Tibial nerve (tissue), 4 donors: ENCODE measurements at places on chromosomes 3 and 15. TPM values are rescaled to one million over a fixed set of nuclear protein-coding genes. Genes with fewer than 3 reads are reported as not detected.

TUSC7 gene
- not detected for total RNA-seq

DGKG gene
- total RNA-seq: 2.4 TPM

CFAP91 gene
- total RNA-seq: 11.4 TPM

FBXL2 gene
- total RNA-seq: 17.7 TPM

NAA80 gene
- 18.6 TPM for total RNA-seq

SLC24A5 gene
- 0.84 TPM for total RNA-seq

KBTBD8 gene
- total RNA-seq: 0.20 TPM

MCTP2 gene
- 16.1 TPM for total RNA-seq

C3orf52 gene
- 6.6 TPM for total RNA-seq

DIS3L gene
- 44.8 TPM for total RNA-seq

ACP3 gene
- total RNA-seq: 5.0 TPM

CPA3 gene
- 0.60 TPM for total RNA-seq

KBTBD13 gene
- not detected for total RNA-seq

FGF12 gene
- total RNA-seq: 0.42 TPM

GRCh38 chr3:155308831-155309230, 15.3 kb upstream of the STRIT1 start:
- no peak for DNase-seq
- H3K4me3 ChIP-seq: no peak overlapping the region
- H3K27ac ChIP-seq: no peak overlapping the region

GRCh38 chr3:177357352-177358090, 160.2 kb upstream of the TBL1XR1 start:
- peaks cover 4% of the 10 kb centered on the region for H3K4me1 ChIP-seq
- no peak for DNase-seq
- peak overlapping the region; percentile 72 for H3K27ac ChIP-seq

DNA sequence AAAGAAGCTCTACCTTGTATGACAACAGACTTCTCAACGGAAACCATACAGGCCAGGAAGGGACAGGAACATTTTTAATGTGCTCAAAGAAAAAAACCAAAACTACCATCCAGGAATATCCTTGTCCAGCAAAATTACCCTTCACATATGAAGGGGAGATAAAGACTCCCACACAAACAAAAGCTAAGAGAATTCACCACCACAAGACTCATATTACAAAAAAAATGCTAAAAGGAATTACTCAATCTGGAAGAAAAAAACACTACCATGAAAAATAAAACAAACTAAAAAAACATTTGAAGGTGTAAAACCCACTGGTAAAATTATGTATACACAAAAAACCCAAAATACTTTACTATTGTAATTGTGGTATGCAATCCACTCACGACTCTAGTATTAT, 57.2 kb downstream of the DLG1 start:
- no peak overlapping the region for H3K4me3 ChIP-seq
- H3K4me1 ChIP-seq: no peaks in the 10 kb centered on the region
- DNase-seq: no peak
- H3K36me3 ChIP-seq: no peaks in the 10 kb centered on the region
- H3K27me3 ChIP-seq: no peaks in the 10 kb centered on the region

DNA sequence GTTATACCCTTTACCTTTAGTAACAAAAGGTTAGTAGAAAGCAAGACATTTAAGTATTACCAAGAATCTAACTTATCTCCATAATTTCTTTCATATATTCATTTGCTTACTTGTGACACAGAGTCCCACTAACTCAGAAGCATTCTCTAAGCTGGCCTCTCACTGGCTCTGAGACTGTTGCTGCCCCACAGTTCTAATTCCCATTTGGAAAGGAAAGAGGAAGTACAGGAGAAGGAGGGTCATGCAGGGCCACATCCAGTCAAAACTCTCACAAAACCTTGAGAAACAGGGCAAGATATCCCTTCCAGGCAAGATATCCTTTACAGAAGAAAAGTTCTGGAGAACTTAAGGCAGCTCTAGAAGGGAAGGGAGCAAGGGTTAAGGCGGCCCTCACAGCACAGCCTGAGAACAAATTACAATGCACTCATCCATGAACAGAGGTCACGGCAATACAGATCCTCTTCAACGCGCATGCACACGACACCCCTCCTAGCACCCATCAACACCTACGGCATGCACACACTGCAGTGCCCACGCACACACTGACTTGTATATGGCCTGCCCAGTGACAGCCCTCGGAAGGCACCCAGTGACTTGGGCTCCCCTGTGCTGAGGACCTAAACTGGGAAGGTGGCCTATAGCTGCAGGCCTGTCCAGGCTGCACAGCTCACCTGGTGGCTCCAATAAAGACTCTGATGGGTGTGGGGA, 13.0 kb upstream of the MYO5C start:
- H3K4me3 ChIP-seq: no peak overlapping the region
- no peaks in the 10 kb centered on the region for H3K27me3 ChIP-seq
- no peak overlapping the region for H3K27ac ChIP-seq
- H3K4me1 ChIP-seq: no peaks in the 10 kb centered on the region
- DNase-seq: no peak

DNA sequence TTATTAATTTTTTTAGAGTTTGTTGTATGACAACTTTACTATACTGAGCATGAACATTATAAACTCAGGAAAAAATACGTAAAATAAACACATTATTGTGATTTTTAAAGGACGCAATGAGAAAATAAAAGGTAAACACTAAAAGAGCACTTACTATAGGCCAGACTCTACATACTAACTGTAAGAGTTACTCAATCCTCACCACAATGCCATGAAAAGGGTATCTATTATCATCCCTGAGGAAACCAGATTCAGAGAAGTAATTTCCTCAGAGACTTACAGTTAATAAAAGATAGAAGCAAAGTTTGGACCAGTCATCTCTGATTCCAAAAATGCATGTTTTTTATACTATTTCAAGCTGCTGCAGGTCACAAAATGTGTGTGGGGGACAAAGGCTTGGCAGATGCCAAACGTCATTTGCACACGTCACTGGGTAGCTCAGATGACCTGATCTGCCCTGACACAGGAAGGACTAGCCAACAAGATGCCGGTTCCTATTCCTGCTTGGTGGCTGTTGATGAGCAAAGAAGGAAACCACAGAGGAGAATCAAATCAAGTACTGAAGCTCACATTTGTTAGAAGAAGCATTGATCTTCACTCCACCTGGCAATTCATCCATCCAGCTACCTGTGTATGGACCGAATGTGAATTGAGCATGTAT, 42.3 kb downstream of the KLHL6 start:
- H3K27ac ChIP-seq: no peak overlapping the region
- no peaks in the 10 kb centered on the region for H3K27me3 ChIP-seq
- no peaks in the 10 kb centered on the region for H3K36me3 ChIP-seq
- DNase-seq: no peak

GRCh38 chr3:128395500-128396162, 71.1 kb downstream of the DNAJB8 start:
- H3K27ac ChIP-seq: no peak overlapping the region
- H3K4me1 ChIP-seq: peaks cover 27% of the 10 kb centered on the region
- H3K27me3 ChIP-seq: no peaks in the 10 kb centered on the region
- DNase-seq: peak; percentile 43
- peaks cover 7% of the 10 kb centered on the region for H3K36me3 ChIP-seq
- no peak overlapping the region for H3K4me3 ChIP-seq

GRCh38 chr3:176037636-176038035, 1159.6 kb downstream of the TBL1XR1 start:
- no peaks in the 10 kb centered on the region for H3K27me3 ChIP-seq
- no peak overlapping the region for H3K4me3 ChIP-seq
- no peaks in the 10 kb centered on the region for H3K36me3 ChIP-seq
- no peak for DNase-seq

GRCh38 chr3:49471856-49472495, 1.9 kb downstream of the DAG1 start:
- peak overlapping the region; percentile 99 for H3K27ac ChIP-seq
- H3K4me3 ChIP-seq: peak overlapping the region; percentile 77
- H3K4me1 ChIP-seq: no peaks in the 10 kb centered on the region
- no peaks in the 10 kb centered on the region for H3K27me3 ChIP-seq
- DNase-seq: no peak

- H3K27me3 ChIP-seq: no peaks in the 10 kb centered on the region
- DNase-seq: no peak
- no peak overlapping the region for H3K4me3 ChIP-seq
- H3K4me1 ChIP-seq: peaks cover 51% of the 10 kb centered on the region
- H3K27ac ChIP-seq: no peak overlapping the region
Measured at GRCh38 chr15:58929891-58930416, 3.5 kb downstream of the SLTM start.

DNA sequence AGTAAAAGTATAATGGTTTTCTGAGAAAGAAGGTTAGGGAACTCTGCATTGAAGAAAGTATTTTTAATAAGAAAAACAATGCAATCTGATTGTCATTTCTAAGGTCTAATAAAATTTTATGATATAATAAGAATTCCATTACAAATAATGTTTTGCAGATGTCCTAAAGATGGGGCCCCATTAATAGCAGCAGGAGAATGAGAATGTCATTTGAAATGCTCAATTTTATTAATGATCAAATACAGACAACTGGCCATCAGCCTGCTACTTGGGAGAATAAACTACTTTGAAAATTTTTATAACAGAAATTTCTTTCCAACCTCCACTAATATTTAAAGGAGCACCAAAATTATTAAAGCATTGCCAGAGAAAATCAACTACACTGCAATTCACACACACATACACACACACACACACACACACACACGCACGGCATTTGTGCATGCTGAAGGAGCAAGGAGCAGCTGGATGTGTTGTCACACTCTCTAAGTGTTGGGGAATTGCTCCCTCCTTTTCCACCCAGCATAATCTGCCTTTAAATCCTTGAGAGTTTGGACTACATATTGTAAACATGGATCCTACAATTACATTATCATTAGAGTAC, 109.5 kb downstream of the THRB start:
- H3K27me3 ChIP-seq: no peaks in the 10 kb centered on the region
- no peak overlapping the region for H3K27ac ChIP-seq
- no peak overlapping the region for H3K4me3 ChIP-seq
- H3K4me1 ChIP-seq: no peaks in the 10 kb centered on the region

DNA sequence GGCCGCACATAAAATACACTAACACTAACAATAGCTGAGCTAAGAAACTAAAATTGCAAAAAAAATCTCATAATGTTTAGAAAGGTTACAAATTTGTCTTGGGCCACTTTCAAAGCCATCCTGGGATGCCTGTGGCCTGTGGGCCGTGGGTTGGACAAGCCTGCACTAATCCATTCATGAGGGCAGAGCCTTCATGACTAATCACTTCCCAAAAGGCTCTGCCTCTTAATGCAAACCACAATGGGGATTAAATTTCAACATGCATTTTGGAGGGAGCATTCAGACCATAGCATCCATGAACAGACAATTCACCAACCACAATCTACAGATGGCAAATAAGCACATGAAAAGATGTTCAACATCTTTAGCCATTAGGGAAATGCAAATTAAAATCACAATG, 128.2 kb downstream of the SUCLG2 start:
- DNase-seq: no peak
- H3K27ac ChIP-seq: no peak overlapping the region
- no peaks in the 10 kb centered on the region for H3K36me3 ChIP-seq
- H3K4me3 ChIP-seq: no peak overlapping the region
- no peaks in the 10 kb centered on the region for H3K27me3 ChIP-seq

- H3K4me3 ChIP-seq: no peak overlapping the region
- no peak overlapping the region for H3K27ac ChIP-seq
- no peak for DNase-seq
- no peaks in the 10 kb centered on the region for H3K36me3 ChIP-seq
Measured at GRCh38 chr3:32990116-32990515, 38.7 kb downstream of the CCR4 start.

- no peak overlapping the region for H3K4me3 ChIP-seq
- no peaks in the 10 kb centered on the region for H3K4me1 ChIP-seq
- no peak for DNase-seq
- no peak overlapping the region for H3K27ac ChIP-seq
Measured at GRCh38 chr3:35651851-35652250, 12.5 kb downstream of the ARPP21 start.

DNA sequence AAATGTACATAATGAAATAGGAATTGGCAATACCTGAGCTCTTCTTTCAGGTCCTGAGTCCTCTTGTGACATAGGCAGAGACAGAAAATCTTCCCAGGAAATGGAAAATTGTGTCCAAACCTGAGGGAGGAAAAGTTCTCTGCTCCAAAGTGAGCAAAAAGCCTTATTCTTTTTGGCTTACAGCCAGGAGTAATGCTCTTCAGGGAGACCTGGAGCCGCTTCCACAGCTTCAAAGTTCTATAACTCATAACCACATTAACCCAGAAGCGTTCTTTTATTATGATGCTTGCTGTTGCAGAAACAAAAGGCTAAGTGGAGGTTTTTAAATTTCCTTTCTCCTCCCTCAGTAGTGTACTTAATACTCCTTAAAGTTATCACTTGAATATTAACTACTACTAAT, 633 bp downstream of the IGSF10 start:
- H3K36me3 ChIP-seq: no peaks in the 10 kb centered on the region
- H3K27ac ChIP-seq: no peak overlapping the region
- no peak for DNase-seq
- H3K4me1 ChIP-seq: no peaks in the 10 kb centered on the region

GRCh38 chr3:113698956-113699355, 2.5 kb upstream of the USF3 start:
- H3K27ac ChIP-seq: no peak overlapping the region
- no peak for DNase-seq
- H3K4me3 ChIP-seq: peak overlapping the region; percentile 32
- peaks cover 6% of the 10 kb centered on the region for H3K4me1 ChIP-seq
- H3K36me3 ChIP-seq: no peaks in the 10 kb centered on the region

DNA sequence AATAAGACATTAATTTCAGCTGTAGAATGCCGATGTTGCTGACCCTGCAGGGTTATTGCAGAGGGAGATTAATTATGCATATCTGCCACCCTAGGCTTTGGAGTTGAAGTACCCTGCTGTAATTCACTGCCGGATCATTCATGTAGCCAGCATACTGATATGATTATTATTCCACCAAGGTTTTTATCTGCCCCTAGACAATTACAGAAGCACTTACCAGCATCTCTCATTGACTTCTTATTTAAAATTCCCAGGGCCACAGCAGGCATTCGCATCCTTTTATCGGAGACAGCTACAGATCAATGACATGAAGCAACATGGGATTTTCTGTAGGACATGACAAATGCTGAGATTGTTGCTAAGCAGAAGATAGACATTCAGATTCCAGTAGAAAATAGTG, 31.3 kb downstream of the IL1RAP start:
- no peak overlapping the region for H3K27ac ChIP-seq
- no peak for DNase-seq
- H3K4me3 ChIP-seq: no peak overlapping the region
- H3K36me3 ChIP-seq: no peaks in the 10 kb centered on the region
- H3K27me3 ChIP-seq: no peaks in the 10 kb centered on the region

- H3K27me3 ChIP-seq: no peaks in the 10 kb centered on the region
- no peaks in the 10 kb centered on the region for H3K36me3 ChIP-seq
- H3K4me1 ChIP-seq: no peaks in the 10 kb centered on the region
- H3K4me3 ChIP-seq: no peak overlapping the region
- no peak for DNase-seq
Measured at GRCh38 chr3:111691293-111691909, 96.3 kb upstream of the ZBED2 start.

GRCh38 chr15:52078876-52079700, 33.5 kb downstream of the BCL2L10 start:
- H3K27ac ChIP-seq: no peak overlapping the region
- peak; percentile 90 for DNase-seq
- no peak overlapping the region for H3K4me3 ChIP-seq

GRCh38 chr3:171481011-171481410, 20.8 kb upstream of the TNIK start:
- no peak overlapping the region for H3K4me3 ChIP-seq
- H3K36me3 ChIP-seq: no peaks in the 10 kb centered on the region
- H3K27ac ChIP-seq: no peak overlapping the region
- no peaks in the 10 kb centered on the region for H3K27me3 ChIP-seq

GRCh38 chr3:186653984-186654383, 11.8 kb upstream of the HRG start:
- peaks cover 8% of the 10 kb centered on the region for H3K27me3 ChIP-seq
- no peak overlapping the region for H3K27ac ChIP-seq
- H3K36me3 ChIP-seq: no peaks in the 10 kb centered on the region
- H3K4me3 ChIP-seq: no peak overlapping the region
- no peaks in the 10 kb centered on the region for H3K4me1 ChIP-seq
